ENCODE measurements at places on chromosomes 1 and 21.

DNA sequence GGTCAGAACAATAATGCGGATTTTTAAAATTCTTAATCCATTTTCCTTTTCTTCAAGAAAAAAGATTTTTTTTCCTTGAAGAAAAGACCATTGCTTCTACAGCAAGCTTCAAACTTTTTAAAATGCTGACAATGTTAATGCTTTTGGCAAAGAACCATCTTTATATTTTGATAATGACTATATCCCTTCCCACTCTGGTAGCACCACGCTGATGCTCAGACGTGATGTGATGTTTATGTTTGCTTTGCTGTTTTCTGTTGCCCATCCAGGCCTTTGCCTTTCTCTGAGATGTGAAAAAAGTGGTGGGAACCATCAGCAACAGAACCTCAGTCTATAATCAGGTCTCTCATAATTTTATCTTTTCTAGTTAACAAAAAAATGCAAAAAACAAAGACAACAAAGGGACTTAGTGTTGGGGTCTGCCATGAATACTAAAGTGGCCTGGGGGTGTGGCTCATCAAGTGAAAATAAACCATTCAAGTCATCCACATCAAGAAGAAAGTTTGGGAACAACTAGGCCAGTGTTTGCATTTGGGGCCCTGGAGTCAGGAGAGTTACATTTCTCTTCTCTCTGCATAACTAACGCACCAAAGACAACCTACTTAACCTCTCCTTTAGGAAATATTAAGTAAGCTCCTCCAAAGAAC is 244.6 kb upstream of the DMRTA2 start:
- DNase-seq: no peak

DNA sequence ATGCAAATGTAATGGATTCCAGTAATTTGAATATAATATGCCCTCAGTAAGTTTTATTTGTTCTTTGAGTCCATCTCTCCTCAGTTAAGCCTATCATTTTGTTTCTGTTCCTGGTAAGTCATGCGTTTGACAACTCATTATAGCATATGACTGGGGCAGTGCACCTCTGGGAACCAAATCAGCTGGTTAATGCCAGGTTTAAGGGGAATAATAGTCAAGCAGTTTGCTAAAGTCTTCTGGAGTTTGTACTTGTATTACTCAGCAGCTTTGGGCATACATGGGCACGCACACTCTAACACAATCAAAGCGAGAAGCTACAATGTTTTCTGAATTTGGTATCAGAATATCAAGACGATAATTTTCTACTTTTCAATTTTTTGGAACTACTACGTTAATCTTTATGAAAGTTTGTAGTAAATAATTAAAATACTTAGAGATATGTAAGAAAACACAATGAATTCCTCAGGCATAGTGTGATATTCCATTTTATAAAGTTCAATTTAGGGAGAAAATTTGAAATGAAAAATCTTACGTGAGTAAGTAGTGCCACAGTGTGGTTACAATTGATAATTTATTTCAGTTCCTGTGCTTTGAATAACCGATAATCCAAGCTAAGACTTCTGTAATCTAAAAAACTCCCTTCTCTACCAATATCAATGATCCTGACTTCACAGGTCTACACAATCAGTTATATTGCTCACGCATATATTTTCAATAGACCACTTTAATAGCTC is 43.8 kb upstream of the KCTD3 start:
- DNase-seq: no peak

- DNase-seq: no peak
Measured at GRCh38 chr1:175377394-175377793, 184.8 kb upstream of the KIAA0040 start.

DNA sequence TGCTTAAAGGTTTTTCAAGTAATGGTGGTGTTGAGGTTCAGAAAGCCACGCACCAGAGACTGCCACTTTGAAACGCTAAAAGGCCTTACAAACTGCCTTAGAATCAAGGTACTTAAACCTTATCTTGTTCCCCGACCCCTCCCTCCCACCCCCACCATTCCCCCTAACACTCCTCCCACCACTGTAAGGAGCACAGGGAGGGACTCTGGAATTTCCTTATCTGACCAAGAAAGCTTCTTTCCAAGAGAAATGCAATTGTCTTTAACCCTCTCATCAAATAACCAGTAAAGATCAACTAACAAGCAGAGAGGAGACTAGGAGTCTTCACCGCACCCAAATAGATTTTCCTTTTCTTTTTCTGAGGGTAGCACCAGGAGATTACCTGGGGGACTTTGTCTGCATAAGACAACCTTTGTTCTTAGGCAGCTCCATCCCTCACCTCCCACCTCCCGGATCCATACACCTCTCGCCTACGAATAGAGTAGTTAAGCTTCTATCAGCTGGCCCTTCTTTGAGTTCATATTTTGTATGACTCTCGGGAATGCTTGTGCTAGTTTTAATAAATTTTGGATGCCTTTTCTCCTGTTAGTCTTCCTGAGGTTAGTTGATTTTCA is 137.7 kb upstream of the ADGRL2 start:
- no peak for DNase-seq

DNA sequence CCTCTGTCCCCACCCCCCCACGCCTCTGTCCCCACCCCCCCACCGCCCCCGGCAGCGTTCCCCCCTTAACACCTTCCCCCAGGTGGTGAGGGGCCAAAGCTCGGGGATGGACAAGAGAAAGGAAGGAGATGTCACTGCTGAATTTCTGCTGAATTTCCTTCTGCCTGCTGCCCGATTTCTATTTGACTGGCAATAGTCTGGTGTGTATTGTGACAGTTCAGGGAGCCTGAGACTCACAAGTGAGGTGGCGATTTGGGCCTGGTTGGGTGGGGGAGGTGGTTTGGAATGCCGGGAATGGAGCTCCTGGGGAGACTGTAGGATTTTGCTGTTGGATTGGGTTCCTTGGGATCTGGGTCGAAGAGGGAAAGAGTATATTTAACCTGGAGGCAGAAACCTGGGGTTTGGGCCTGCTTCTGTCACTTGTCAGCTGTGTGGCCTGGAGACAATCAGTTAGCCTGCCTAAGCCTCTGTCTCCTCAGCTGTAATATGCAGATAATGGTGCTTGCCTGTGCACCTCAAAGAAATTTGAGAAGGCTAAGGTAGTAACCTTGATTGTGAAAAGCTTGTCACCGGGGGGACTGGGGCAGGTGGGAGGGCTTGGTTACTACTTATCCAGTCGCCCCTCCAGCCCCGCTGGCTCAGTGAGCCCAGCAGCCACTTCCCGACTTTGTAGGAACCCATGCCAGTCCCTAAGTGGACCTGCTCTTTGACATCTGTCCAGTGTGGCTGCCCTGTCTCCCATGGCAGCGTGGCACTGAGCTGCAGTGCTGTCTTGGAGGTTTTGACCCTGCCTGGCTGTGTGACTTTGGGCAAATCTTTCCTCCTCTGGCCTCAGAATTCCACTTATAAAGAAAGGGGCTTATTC is 7.7 kb upstream of the LMNA start:
- DNase-seq: no peak

GRCh38 chr1:29707796-29708195 is 471.5 kb downstream of the PTPRU start:
- DNase-seq: no peak

- DNase-seq: no peak
Measured at GRCh38 chr21:24045775-24046215, 1561.5 kb downstream of the MRPL39 start.

- peak; percentile 66 for DNase-seq
Measured at GRCh38 chr1:93702111-93702827, 20.6 kb upstream of the BCAR3 start.

DNA sequence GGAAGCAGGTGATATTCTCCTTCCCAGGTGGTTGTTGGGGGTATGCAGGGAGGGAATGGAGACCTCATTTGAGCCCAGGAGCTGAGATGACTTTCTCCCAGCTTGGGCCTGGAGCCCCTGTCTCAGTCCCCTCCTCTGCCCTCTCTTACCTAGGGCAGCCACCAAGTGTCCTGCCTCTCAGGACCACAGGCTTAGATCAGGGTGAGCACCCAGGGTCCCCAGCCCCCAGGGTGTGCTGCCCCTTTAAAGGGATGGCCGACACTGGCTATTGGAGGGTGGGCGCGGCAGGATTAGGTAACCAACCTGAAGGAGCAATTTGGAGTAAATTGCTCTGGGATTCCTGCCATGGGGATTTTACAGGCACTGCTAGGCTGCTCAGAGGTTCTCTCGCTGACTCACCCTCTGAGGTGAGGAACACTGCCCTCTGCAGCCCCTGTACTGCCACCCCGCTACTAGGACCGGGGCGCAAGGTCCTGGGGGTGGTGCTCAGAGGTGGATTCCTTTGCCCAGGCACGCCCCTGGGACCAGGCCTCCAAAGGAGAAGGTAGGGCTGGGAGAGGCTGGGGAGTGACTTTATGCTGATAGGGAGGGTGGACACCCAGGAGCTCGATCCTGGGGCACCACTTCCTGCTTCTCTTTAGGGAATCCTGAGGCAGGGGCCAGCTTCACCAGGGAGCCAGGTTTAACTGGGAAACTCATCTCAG is 1.5 kb downstream of the RPS6KA1 start:
- DNase-seq: peak; percentile 78

Measured in NCI-H2107 (cell line).